ENCODE measurements at places on chromosomes 2 and 18. TPM values are rescaled to one million over a fixed set of nuclear protein-coding genes. Genes with fewer than 3 reads are reported as not detected.

DNA sequence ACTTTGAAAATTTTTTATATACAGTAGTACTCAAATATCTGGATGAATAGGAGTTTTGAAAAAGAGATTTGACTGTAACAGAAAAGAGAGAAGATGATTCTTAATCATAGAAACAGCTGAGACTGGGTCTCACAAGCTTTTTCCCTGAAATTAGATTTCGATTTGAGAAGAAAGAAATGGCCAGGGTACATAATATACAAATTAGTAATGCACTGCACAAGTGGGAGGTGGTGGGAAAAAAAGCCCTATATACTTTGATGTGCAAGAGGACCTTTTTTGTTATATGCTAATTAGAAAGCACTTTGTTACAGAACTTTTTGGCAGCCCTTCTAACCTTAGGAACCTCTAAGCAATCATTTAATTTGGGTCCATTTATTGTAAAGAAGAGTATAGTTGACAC is 62.9 kb downstream of the EML4 start:
- DNase-seq: no peak

DNA sequence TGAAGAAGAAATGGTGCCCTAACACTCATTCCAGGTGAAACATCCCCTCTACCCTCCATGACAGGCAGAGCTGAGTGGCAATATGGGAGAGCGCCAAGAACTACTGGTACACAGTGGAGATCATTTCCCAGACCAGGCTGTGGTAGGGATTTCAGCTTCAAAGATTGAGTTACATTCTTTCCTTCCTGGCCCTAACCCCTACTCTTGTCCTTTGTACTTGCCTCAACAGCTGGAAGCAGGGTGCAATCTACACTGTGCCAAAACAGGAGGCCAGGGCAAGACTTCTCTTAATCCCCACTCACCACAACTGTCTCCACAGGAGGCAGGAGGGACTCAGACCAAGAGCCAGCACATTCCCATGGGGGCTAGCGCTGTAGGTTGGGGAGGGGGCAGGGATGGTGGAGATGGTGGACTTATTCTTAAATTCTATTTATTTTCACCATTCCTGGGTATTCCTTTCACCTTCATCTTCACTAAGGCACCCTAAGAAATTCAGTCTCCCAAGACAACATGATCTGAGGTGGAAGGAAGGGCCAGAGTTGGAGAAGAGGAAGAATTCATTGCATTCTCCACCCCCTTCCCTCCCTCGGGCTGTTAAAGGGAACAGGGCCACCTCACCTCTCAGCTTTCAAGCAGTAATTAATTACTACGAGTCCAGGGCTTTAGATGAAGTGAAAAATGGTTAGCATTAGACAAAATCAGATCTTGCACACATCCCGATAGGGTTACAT is 65.9 kb downstream of the AAK1 start:
- no peak for DNase-seq

GRCh38 chr18:711310-711656 is 1.1 kb downstream of the ENOSF1 start:
- DNase-seq: no peak

DNA sequence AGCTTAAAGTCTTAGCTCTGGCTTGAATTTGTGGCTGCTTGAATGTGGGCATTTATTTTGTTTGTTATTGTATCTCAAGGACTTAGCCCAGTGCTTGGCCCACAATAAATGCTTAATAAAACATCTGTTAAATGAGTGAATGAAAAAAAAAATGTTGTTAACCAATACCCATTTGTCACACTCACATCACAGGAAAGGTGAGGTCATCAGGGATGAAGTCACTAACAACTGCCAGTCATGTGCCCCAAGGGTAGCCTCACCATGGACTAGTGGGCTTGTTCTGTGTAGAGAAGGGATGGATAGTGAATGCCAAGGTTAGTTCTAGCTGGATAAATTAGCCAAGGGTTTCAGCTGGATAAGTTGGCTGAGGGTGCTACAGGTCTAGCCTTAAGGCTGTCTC is 3.0 kb downstream of the NRBP1 start:
- DNase-seq: peak; percentile 71

DNA sequence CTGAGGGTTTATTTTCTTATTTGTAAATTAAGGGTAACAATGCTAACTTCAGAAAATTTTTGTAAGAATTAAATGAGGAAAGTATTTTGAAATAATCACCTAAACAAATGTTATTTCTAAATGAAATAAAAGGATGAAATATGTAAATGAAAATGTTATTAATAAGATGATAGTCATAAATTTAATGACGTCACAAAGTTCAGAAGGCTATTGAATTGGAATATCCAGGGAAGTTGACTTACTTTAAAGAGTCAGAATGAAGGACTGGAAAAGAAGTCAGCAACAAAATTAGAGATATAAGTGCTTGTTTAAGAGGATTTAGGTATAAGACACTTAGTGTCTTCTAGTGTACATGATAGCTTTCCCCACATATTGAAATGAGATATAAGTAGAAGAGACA is 732.6 kb upstream of the CDH7 start:
- DNase-seq: no peak

DNA sequence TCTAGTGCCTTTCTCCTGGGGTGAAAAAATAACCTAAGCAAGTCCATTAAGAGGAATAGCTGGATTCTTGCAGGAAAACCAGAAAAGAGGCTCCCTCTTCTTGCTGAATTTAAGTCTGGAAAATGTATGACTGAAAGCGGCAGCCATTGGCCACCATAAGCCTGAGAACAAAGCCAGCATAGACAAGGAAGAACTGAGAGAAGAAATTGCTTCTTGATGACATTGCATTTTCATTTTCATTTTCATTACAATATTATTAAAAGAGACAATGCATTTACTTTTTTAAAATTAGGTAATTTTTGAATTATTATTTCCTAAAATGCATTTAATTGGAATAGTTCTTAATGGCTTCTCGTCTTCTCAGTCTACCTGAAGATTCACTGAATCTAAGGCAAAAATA is 1157.5 kb upstream of the ZEB2 start:
- no peak for DNase-seq

DNA sequence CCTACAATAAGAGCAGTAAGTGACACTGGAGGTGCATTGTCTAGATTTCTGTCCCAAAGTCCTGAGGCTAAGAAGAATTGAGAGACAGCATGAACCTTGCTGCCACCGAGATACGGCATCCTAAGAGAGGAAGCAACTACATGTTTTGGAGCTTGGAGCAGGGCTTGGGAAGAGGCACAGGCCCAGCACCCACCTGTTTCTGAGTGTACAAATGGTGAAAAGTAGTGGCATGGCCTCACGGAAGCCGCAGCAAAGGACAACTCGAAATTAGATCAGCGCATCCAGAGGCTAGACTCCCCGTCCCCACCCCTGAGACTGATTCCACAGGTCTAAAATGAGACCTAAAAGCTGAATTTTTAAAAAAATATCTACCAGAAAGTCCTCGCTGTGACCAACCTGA is 127.5 kb downstream of the PTGR3 start:
- DNase-seq: no peak

DNA sequence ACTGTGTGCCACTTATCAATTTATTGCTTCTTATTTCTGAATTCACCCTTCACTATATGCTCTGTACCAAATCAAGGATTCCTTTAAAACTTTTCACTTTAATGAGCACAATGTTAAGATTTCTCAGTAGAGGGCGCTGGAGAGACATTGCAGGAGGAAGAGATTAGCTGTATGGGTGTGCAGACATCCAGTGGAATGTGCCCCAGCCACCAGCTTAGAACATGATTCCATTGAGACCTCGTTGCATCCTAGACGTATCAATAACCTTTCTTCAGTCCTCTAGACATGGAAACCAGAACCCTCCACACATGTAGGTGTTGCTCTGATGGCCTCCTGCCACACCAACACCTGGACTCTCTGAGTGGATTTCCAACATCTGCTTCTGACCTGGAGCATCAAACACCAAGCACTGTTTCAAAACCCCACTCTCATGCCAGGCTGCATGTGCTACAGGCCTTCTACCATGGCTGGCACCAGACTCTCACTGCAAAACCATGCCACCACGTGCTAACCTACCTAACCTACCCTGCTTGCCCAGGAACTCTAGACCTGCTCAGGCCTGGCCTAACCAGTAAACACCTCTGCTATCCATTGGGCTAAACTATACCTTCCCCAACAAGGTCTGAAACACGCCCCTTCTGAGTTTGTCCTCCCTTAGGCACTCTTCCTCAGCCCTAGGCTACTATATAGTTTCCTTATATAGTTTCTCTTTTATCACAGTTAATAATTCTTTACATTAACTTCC is 633.2 kb upstream of the PKDCC start:
- DNase-seq: peak; percentile 67

GRCh38 chr18:79874553-79875530 is 76.6 kb downstream of the SLC66A2 start:
- DNase-seq: no peak

DNA sequence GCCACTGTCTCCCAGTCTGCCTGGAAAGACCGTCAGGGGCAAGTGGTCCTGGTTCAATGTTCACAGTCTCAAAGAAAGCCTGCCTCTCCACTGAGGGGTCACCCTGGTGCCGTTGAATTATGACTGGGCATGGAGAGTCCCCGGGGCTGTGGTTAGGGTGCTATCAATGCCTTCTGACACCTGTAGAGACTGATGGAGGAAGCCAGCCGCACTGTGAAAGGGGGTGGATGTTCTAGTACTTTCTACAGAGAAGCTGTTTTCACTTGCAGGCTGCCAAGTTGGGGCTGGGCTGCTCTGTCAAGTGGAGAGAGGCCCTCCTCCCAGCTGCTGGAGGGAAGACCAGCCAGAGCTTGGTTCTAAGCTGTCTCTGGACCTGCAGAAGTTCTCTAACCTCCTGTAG is 80.5 kb downstream of the BCL2L11 start:
- DNase-seq: no peak

DNA sequence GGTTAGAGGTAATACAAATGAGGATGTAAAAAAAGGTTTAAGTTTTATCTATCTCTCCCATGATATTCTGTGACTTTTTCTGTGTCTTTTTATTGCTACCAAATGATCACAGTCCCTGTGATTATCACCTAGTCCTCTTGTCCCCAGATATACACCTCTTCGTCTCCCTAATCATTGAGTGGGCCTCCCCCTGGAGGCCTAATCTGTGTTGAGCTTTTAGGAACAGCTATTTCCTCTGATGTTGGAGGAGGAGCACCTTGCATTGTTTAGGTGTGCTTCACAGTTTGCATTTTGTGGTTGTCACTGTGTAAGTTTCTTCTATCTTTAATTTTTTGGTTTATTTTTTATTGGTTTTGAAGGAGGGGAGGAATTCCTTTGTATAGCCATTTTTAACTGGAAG is 33.3 kb downstream of the CCDC85A start:
- DNase-seq: no peak

Gene SLC66A3
- total RNA-seq: 13.0 TPM

Gene GBX2
- not detected for total RNA-seq

Gene IL36RN
- total RNA-seq: not detected

Gene NBEAL1
- 19.2 TPM for total RNA-seq

Gene LAMA3
- total RNA-seq: 0.11 TPM
